Activated T-cell treated with anti-CD3 and anti-CD28 coated beads for 48 hours (primary cell): ENCODE measurements at places on chromosomes 4 and X.

GRCh38 chr4:7313347-7313811, 121.0 kb downstream of the SORCS2 start:
- no peak for DNase-seq

GRCh38 chr4:19531906-19532848, 719.5 kb upstream of the SLIT2 start:
- DNase-seq: no peak

- no peak for DNase-seq
Observed at GRCh38 chrX:77917294-77917933, 6.9 kb downstream of the ATP7A start.

DNA sequence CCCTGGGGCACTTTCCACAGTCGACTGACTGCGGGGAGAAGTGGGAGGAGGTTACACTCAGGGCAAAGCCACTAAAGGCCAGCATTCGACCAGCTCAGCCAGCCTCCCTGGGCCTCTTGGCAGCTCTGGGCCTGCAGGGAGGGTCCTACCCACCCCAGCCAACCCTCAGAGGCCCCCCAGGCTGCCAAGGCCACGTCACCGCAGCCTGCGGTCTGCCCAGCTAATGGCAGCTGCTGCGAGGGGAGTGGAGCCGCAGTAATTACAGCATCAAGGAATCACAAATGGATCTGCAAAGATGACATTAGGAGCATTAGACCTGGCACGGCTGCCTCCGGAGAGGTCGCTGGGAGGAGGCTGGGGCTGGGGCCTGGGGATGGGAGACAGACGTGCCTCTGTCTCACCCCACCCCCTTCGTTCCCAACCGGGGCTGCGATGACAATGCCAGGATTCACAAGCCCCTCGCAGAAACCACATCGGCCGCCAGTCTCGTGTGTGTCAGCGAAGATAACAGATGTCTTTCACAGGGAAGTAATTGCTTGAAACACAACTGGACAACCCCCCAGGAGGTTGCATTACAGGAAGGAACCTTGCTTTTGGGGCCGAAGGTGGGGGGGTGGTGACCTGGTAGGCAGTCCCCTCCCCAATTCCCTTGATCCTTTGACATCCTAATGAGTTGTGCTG, 367.6 kb downstream of the BCOR start:
- no peak for DNase-seq

DNA sequence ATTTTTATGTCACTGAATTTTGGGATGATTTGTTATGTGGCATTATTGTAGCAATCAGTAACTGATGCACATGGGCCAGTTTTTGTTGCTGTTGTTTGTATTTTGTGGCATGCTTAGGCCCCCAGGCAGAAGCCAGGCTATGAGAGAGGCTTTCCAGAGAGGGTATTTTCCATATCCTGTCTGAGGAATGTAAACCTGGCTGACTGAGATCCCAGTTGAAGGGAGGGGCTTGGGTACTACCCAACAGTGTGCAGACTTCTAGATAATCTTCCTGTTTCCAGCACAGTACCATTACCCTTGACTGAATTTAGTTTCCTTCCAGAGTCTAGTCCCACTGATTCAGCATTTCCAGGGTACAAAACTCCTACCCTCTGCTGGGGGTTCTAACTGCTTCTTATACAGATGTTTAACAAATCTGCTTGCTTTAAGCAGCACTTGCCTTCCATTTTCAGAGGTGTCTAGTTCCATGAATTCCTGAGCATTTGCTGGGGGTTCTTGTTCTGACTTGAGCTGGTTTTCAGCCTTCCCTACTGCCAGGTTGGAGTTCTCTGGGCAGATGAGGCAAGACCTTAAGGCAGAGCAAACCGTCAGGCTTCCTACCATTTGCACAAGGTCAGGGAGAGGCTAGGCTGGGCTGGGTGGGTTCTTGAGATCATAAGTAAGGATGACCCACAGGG, 104.7 kb upstream of the EGFL6 start:
- no peak for DNase-seq

- no peak for DNase-seq
Observed at GRCh38 chr4:140343303-140343702, 30.1 kb upstream of the SCOC start.

GRCh38 chr4:86108834-86109233, 251.0 kb downstream of the MAPK10 start:
- no peak for DNase-seq

DNA sequence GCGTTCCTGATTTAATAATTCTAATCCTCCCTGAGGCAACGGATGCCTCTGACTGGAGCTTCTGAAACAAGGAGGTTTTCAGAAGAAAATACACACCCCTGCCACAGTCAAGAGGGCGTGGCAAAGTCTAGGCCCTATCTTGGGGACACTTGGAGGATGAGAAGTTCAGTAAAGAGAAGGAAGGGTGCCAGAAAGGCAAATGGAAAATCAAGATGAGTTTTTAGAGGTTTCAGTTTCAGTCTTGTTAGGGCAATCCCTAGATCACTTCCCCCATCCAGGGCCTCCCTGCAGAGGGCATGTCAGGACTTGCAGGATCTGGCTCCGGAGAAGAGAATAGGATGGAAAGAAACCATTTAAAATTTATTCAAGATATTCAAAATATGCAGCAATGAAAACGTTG, 28.5 kb upstream of the FGF2 start:
- no peak for DNase-seq

GRCh38 chrX:94676285-94676684, 1002.3 kb downstream of the FAM133A start:
- no peak for DNase-seq

DNA sequence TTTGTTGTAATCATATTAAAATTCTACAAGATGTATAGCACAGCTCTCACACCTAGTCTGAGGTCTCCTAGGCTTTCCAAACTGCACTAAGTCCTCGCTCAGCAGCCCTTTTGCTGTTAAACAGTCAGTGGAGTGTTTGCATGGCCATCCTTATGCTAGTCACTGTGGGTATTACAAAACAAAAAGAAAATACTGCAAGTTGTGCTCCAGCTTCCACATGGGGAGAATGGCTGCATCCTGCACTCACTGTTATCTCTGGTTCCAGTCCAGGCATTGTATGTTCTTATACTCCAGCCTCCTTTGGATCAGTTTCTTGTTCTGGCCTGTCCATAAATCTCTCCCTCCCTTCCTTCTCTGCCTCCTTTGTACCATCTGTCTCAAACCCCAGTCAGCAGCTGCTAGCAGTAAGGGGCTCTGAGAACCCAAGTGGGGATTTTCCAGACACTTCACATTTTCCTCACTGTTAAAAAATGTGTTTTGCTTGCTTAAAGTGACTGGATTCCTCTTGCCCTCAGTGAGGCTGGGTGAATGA, 38.5 kb upstream of the BMP15 start:
- no peak for DNase-seq

- no peak for DNase-seq
Observed at GRCh38 chrX:67893931-67894330, 350.1 kb downstream of the AR start.

GRCh38 chr4:123462007-123462406, 65.4 kb downstream of the SPRY1 start:
- no peak for DNase-seq

GRCh38 chrX:105876658-105877057, 54.3 kb downstream of the NRK start:
- no peak for DNase-seq

DNA sequence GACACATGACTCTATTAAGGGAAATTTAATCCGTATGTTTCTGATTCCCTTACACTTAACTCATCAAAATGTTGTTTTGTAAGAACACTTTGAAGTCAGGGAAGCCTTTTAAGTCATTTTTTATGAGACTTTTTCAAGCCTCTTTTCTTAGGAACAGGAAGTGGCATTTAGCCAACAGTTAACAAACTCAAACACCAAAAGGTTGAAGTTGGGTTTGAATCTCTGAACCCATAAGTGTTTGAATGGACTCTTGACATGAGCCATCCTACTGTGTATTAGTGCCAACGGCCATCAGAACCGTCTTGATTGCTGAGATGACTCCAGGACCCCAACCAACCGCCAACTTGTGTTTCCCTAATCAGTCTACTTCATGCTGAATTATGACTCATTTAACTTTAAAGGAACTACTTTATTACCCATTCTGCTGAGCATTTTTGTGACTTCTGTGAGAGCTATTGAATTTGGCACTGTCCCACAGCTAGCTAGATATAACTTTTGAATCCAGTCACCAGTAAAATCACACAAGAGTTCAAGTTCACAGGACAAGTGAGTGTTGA, 209.1 kb upstream of the FAT1 start:
- DNase-seq: no peak

DNA sequence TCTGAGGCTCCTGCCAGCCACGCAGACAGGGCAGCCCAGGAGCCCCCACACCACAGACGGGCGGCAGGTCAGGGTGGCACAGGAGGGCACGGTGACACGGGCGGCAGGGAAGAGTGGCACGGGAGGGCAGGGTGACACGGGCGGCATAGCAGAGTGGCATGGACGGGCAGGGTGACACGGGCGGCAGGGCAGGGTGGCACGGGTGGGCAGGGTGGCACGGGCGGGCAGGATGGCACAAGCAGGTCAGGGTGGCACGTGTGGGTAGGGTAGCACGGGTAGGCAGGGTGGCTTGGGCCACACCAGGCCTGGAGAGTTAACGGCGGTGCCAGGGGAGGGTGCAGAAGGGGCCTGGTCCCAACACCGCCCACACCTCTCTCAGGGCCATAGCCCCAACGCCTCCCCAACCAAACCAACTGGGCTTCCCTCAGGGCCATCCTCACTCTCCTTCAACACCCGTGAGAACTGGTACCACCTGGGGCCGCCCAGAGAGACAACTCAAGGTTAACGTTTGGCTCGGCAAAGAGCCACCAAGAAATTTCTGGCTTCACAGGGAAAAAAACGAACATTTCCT, 3.4 kb downstream of the CTBP1 start:
- no peak for DNase-seq

DNA sequence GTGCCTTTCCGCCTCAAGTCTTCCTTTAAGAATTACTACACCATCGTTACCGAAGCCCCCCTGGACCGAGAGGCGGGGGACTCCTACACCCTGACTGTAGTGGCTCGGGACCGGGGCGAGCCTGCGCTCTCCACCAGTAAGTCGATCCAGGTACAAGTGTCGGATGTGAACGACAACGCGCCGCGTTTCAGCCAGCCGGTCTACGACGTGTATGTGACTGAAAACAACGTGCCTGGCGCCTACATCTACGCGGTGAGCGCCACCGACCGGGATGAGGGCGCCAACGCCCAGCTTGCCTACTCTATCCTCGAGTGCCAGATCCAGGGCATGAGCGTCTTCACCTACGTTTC, 2.2 kb downstream of the PCDH10 start:
- no peak for DNase-seq

- DNase-seq: no peak
Observed at GRCh38 chr4:102153391-102153790, 191.9 kb downstream of the SLC39A8 start.

DNA sequence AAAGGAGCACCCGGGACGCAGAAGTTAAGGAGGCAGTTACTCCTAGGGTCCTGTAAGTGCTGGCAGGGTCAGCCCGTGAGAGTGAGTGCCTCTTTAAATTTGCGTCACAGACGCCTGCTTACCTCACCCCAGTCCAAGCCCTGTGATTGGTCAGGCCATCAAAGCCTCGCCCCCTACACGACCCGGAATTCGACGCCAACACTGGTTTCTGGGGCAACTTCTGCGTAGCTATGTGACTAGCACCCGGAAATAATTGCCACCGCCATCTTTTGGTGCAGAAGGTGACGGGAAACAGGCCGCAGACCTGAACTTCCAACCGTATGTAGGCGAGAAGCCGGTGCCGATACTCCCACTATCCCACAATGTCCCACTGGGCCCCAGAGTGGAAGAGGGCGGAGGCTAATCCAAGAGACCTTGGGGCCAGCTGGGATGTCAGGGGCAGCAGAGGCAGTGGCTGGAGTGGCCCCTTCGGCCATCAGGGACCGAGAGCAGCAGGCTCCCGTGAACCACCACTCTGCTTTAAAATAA, at the start of gene DDX53:
Gene DDX53 (plus strand): TSS at position 265 of the 528 bp plus-strand sequence. CDS start 98 bp downstream, at position 363.
- DNase-seq: no peak

DNA sequence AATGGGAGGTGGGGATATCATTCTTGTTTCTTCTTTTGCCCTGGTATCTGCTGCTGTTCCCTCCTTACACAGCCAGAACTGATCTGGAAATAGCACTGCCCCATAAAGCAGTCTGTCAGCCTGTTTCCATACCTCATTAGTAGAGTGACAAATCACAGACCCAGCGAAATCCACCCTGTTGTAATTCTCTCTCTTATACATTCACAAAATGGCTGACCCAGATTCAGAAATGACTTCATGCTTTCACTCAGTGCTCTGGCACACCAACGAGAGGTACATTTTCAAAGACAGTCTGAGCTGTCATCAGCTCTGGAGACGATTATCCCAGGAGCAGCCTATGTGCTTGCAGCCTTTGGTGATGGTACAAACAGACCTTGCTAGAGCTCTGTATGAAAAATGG, 164.6 kb downstream of the AFF2 start:
- no peak for DNase-seq

- no peak for DNase-seq
Observed at GRCh38 chr4:40887764-40888131, 138.0 kb downstream of the NSUN7 start.

- DNase-seq: no peak
Observed at GRCh38 chr4:29295280-29295679, 1424.9 kb upstream of the PCDH7 start.

DNA sequence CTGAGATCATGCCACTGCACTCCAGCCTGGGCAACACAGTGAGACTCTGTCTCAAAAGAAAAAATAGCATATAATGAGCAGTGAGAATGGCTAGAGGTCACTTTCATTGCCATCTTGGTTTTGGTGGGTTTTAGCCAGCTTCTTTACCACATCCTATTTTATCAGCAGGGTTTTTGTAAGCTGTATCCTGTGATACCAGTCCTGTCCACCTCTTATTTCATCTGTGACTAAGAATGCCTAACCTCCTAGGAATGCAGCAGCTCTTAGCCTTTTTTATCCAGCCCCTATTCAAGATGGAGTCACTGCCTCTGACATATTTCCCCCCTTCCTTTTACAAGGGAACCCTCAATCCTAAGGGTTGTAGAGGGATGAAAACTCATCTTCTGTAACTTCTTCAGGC, 26.1 kb upstream of the IGFBP7 start:
- no peak for DNase-seq

DNA sequence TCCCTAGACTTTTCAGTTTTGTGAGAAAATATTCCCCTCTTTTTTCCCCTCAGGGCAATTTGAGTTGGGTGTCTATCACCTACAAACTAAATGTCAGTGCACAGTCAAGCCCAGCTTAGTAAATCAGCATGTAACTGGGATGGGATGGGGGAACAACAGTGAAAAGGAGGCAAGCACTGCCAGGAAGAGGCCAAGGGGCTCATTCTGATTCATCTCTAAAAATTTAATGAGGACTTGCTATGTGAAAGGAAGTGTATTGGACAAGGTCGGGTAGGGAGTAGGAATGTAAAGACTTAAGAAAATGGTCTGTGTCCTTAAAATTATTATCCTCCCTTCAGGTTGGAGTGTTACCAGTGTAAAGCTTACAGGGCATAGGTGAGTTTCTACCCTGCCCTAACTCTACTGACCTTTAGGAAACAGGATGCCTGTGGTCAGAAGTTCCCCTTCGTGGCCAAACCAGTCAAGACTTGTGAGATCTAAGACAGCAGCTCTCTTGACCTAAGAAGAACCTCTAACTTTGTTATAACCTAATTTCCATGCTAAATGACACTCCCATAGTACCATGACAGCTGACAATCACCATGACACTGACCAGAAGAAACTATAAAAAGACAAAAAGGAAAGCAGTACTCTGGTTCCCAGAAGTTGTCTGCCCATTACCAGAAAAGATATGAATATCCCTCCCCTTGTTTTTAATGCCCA, 194.4 kb upstream of the LDB2 start:
- no peak for DNase-seq
